ENCODE measurements at places on chromosomes 12 and 14.

- no peak for DNase-seq
Measured at GRCh38 chr14:69321601-69322330, 61.8 kb downstream of the GALNT16 start.

DNA sequence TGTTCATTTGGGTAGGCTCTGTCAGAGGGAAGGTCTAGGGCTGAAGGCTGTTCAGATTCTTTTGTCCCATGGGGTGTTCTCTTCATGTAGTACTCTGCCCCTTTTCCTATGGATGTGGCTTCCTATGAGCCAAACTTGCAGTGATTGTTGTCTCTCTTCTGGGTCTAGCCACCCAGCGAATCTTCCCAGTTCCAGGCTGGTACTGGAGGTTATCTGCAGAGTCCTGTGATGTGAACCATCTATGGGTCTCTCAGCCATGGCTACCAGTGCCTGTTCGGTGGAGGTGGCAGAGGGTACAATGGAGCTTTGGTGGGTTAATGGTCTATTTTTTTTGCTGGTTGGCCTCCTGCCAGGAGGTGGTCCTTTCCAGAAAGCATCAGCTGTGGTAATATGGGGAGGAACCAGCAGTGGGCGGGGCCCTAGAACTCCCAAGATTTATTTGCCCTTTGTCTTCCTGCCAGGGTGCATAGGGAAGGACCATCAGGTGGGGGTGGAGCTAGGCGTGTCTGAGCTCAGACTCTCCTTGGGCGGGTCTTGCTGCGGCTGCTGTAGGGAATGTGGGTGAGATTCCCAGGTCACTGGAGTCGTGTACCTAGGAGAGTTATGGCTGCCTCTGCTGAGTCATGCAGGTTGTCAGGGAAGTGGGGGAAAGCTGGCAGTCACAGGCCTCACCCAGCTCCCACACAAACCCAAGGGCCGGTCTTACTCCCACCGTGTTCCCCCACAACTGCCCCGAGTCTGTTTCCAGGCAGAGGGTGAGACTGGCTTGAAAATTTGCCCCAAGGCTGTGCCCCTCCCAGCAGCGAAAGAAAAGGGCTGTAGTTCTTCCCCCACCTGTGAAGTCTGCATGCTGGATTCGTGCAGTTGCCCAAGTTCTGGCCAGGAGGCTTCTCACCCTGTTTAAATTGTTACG, 17.5 kb downstream of the MTRFR start:
- no peak for DNase-seq

GRCh38 chr14:74548881-74549280, 55.3 kb downstream of the ISCA2 start:
- no peak for DNase-seq

GRCh38 chr14:71181215-71182003, 274.1 kb downstream of the PCNX1 start:
- no peak for DNase-seq

DNA sequence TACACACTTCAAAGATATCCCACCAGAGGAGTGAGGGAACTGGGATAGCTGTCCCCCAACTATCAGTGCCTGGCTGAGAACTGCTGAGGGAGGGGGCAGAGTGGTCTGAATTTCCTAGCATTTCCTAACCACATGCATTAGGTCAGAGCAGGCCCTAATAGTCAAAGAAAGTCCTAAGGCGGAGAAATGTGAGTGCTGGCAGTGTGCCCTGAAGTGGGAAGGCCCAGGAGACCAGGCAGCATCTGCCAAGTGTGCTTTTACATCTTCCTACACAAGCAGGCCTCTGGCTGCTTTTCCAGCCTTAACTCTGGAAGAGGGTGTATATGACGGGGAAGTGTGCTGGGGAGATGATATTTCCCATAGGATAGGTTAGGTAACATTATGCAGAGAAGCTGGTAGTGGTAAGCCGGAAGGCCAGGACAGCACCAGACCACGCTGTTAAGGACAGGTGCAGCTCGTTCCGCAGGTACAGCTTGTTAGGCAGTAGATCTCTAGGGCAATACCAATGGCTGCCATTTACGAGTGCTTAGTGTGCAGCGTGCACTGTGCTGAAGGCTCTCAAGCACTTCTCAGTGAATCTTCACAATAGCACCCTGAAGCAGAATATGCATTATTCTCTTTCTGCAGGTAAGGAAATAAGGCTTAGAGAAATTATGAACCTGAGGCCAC, 9.1 kb upstream of the CCDC198 start:
- no peak for DNase-seq

- DNase-seq: peak; percentile 40
Measured at GRCh38 chr12:128606051-128606450, 217.7 kb downstream of the SLC15A4 start.

- DNase-seq: no peak
Measured at GRCh38 chr12:93862424-93862823, 185.2 kb downstream of the CRADD start.

GRCh38 chr12:28578361-28578760, 388.1 kb downstream of the CCDC91 start:
- DNase-seq: no peak

GRCh38 chr12:119051474-119051873, 70.1 kb downstream of the SRRM4 start:
- DNase-seq: no peak

DNA sequence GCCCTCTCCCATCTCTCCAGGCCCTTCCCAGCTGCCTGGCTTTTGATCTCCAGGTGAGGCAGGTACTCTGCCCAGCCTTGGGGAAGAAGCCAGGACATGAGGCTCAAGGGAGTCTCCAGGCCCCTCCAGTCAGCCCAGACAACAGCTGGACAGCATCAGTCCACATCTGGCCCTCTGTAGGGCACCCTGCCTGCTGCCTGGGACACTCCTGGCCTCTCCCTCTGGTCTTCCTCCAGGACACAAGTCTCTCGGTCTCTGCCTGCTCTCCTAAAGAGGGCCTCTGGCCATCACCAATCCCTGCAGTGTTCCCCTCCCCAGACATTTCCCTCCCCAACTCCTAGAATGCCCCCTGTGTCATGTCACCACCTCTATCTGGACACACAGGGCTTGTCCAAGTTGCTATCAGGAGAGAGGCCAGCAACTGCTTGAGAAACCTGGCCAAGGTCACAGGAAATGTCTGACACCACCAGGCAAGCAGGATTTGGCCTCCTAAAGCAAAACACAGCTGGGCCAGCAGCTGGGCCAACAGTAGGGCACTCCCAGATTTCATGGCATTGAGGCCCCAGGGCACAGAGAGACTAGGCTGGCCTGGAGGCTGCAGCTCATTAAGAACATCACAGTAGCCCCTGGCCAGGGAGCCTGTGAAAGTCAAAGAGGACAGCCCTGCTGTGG, 29.0 kb downstream of the LTBP2 start:
- no peak for DNase-seq

- no peak for DNase-seq
Measured at GRCh38 chr14:68806526-68807147, 13.8 kb upstream of the ZFP36L1 start.

DNA sequence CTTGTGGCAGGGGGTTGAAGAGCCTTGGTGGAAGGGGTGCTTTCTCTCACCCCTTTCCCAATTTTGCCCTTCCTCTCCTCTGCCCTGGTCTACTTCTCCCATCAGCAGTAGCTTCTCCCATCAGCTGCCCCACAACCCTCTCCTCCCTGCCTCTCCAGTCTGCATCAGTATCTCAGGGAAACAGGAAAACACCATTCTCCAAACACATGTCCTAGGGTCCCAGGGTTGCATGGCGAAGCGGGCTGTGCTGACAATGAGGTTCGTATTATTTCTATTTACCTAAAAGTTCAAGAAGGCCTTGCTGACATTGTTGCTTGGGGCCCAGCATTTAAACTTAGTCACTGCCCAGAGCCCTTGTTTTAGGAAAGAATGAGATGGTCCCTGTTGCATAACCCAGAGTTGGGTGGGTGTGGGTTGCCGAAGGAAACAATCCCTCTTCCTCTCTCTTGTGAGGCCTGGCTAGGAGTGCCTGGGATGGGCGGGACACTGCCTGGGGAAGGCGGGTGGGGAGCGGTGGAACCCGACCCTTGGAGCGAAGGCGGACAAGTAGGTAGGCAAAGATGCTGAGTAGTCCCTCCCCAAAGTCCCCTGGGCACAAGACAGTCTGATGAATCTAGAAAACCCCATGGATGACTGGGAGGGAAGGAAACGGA, 1.3 kb upstream of the IGFBP6 start:
- no peak for DNase-seq

DNA sequence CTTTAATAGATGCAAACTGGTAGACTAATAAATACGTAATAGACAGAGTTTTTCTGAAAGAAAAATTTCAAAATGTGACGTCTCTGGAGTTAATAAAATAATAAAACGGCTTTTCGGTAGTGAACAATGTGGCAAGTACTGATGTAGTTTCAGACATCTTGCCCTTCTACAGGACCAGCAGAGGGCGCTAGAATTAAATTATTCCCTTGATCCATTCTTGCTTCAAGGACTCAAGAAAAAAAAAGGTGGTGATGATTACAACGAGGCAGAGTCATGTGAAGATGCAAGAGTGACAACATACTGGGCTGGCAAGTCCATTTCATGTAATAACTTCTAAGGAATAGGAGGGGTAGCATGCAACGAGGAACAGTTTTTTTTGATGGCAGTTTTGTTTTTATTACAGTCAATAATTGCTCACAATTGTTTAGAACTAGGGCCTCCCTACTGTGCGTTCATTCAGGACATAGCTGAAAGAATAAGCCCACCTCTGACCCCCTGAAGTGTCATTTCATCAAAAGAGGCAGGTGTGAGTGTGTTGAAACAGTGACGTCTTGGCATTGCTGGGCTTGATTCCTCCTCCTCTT, 101.0 kb upstream of the GZMB start:
- DNase-seq: peak; percentile 72

GRCh38 chr14:24436355-24437019, 6.1 kb downstream of the SDR39U1 start:
- DNase-seq: peak; percentile 77

DNA sequence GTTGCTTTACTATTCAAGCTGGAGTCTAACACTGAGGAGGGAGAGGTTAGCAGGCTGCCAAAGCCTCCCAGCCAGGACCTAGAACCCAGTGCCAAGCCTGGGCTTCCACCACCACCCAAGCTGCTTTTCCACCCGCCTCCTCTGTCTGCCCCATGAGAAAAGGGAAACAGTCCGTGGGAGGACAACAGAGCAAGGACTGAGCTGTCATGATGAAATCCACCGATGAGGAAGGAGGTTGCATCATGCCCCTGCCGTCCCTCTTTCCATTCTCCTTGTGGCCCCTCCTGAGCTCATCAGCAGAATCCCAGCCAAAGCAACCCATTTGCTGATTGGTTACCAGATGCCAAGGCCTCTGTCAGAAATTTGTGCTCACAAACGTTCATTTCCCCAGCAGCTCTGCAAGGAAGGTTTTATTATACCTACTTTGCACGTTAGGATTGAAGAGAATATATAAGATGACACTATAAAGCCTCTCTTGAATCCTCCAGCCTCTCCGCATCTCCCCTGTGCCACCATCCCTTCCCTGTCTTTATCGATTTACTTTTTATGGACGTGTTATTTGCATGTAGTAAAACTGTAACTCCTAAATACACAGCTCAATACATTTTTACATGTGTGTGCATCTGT, 6.3 kb upstream of the SERPINA1 start:
- peak; percentile 96 for DNase-seq

GRCh38 chr12:132360410-132360809, 31.0 kb upstream of the GALNT9 start:
- no peak for DNase-seq

DNA sequence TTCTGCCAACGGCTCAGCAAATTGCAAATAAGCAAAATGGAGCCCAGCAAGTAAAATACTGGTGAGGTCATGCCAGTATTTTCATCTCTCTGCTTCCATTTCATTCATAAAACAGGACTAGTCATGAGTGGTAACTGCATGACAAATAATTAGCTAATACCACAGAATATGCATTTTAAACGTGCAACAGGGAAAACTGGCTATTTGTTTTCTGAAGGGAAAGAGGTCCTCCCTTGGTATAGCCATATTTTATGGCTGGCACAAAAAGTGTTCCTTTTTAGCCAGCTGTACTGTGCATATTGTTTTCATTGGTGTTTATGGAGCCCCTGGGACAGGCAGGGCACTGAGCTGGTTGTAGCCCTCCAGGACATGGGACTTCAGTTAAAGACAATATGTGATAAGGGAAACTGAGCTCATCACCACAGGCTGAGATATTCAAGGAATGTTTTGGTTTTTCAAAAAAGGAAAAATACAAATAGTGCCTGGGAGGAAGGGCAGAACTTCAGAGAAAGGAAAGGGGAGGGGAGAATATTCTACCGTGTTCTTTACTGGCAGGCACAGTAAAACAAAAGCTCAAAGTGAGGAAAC, 26.1 kb upstream of the FOXN3 start:
- DNase-seq: no peak

GRCh38 chr12:122870867-122871664, 24.9 kb downstream of the VPS37B start:
- DNase-seq: peak; percentile 47

GRCh38 chr12:131909081-131909751, 14.8 kb downstream of the ULK1 start:
- DNase-seq: no peak

DNA sequence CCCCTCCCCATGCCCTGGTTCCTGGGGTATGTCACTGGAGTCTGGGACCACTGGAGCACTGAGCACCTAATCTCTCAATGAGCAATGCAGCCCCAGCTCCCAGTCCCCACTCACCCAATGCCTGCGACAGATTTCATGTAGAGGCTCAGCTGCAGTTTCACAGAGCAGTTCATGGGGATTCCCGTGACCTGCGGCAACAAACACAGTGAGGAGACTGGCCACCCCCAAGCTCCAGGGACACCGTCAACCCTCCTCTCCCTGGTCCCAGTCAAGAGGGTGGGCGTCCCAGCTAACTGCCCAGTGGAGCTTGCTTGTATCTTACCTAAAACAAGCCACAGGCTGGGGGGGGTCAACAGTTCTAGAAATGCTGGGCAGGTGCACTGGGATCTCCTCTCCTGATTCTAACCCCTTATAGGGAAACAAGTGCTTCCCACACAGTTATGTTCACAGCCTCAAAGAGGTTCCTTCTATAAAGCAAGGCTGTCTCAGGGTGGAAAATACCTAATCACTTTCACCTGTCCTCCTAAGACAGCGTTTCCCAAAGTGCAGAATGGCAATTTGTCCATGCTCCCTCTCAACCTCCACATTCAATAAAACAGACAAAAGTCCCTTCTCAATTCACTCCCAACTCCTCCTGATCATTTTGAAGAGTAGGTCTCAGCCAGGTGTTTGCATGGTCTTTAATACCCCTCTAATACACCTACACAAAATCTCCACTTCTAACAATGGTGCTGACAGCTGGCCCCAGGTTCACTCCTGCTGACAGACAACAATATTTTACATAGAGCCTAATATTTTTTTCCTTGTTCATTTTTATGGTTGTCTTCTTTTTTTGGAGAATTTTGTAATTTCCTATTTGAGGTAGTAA, 68.3 kb downstream of the SCARB1 start:
- DNase-seq: no peak

DNA sequence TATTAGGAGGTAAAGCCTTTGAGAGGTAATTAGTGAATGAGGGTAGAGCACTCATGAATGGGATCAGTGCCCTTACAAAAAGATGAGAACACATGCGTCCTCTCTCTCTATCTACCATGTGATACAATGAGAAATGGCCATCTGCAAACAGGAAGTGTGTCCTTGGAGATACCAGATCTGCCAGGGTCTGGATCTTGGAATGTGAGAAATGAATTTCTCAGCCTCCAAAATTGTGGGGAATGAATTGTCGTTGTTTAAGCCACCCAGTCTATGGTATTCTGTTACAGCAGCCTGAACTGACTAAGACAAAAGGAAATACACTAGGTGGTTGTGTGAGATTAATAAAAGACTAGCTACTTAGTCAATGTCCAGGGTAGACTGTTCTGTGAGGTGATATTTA, 366.6 kb downstream of the NELL2 start:
- no peak for DNase-seq

GRCh38 chr14:31489691-31490090, 1.9 kb upstream of the GPR33 start:
- peak; percentile 7 for DNase-seq

GRCh38 chr12:61220337-61220736, 1039.9 kb upstream of the USP15 start:
- no peak for DNase-seq

- DNase-seq: peak; percentile 21
Measured at GRCh38 chr12:12582895-12583303, 20.2 kb upstream of the DUSP16 start.
